ENCODE measurements at places on chromosomes 2 and 18.

DNA sequence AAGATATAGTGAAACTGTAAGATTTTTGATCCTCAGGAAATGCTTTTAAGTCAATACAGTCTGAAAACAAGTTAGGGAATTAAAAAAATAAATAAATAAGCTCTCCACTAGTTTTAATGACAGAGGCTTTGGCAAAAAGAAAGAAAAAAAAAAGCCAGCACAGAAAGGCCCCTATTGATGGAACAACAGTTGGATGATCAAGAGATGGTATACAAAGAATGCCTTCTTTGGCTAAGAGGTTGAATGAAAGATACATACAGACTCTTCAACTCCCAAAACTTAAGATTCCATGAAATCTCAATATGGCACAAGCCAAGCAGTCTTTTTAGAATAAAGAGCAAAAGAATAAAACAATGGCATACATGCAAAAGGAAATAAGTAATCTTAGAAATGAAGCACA lies 64.0 kb upstream of the GALNT5 start:
- no peak for DNase-seq

GRCh38 chr2:233358335-233358734 lies 4.0 kb downstream of the DGKD start:
- no peak for DNase-seq

DNA sequence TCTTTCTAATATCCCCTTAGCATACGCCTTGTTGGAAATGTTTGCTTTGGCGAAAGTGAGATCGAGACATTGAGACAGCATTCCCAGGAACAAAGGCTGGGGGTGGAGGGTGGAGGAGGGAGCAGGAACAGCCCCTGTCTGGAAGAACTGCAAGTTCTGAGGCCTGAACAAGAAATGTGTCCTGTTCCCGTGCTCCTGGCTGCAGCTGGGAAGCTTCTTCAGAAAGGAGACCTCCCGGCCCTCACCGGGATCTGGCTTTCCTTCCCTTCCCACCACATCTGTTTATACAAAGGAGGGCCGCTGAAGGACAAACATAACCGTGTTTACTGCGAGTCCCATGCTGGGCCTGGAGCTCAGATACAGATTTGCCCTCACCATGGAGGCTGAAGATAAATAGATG lies 35.9 kb downstream of the AFF3 start:
- peak; percentile 7 for DNase-seq

- DNase-seq = no peak
Observed at GRCh38 chr2:169018390-169018789, 12.7 kb downstream of the ABCB11 start.

DNA sequence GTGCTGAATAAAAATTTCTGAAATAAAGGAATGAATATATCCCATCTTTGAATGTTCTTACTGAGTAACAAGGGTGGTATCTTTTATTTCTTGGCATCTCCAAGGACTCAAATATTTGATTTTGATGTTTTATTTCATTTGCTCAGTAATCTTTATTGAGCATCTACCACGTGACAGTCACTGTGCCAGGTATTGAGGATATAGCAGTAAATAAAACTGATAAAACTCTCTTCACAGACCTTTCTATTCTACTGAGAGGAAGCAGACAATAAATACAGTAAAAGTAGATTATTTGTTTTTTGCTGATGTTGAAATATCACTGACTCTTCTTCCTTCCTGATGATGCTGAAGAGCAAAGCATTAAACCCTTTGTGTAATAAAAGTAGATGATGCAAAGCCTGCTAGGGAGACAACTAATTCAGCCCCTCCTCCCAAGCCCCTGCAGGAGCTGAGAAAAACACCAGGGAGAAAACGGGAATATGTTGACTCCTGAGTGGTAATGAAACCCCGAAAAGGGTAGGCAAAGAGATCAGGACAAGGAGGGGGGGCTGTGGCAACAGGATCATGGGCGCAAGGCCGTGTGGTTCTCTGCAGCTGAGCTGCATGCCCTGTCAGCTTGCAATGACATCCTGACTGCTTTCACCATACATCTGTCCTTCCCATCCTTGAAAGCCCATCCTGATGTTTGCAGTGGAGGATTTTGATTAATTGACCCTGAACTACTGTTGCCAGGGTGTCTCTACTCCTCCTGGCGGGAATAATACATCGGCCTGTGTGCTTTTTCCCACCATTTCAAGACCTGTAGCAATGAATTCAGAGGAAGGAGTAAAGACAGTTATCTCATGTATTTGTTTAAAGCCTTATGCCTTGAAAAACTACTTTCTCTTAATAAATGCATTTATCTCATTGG lies 117.4 kb downstream of the EML6 start:
- DNase-seq = no peak

DNA sequence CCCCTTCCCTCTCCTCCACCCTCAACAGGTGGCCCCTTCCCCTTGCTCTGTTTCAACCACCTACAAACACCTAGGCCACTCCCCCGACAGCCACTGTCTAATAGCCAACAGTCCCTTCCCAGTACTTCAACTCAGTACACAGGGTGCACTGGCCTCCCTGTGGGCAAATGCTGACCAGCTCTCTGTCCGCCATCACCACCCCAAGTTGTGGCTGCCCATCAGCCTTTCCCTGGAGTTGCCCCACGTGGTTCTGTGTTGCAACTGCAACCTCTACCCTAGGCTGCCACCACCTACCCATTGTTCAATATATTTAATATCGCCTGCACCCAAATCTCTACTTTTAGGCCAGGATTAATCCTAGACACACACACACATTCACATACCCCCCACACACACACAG lies 173.5 kb downstream of the MREG start:
- DNase-seq = no peak

GRCh38 chr2:132424526-132425121 lies 8.0 kb downstream of the GPR39 start:
- DNase-seq = no peak

DNA sequence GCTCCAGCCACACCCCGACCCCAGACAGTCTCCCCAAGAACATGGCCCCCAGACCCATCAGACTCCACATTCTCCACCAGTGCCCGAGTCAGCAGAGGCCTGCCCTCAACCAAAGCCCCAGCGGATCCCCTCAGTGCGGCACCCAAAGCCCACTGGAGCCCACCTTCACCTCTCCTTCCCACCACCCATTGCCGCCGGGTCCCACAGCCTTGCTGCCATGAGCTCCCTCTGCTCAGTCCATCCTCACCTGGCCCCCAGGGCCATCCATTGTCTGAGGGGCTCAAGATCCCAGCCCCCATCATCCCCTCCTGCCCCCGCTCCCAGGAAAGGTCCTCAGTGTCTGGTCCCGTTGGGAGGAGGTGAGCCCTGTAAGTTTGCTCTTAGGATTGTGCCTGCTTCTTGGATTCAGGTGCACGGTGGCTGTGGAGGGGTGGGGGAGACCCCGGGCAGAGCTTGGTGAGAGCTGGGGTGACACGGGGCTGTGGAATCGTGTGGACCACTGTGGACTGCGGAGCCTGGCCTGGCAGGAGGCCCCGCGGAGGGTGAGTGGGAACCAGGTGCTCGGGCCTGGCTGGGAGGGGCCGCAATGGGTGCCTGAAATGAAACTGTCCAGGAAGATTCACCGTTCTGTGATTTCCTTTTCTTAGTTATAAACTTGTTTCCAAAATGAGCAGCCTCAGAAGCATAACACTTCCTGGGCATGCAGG lies 32.7 kb upstream of the GPC1 start:
- DNase-seq = no peak

- DNase-seq = no peak
Observed at GRCh38 chr2:236171680-236172254, 3.6 kb upstream of the GBX2 start.

GRCh38 chr2:12807907-12808810 lies 91.4 kb downstream of the TRIB2 start:
- no peak for DNase-seq

DNA sequence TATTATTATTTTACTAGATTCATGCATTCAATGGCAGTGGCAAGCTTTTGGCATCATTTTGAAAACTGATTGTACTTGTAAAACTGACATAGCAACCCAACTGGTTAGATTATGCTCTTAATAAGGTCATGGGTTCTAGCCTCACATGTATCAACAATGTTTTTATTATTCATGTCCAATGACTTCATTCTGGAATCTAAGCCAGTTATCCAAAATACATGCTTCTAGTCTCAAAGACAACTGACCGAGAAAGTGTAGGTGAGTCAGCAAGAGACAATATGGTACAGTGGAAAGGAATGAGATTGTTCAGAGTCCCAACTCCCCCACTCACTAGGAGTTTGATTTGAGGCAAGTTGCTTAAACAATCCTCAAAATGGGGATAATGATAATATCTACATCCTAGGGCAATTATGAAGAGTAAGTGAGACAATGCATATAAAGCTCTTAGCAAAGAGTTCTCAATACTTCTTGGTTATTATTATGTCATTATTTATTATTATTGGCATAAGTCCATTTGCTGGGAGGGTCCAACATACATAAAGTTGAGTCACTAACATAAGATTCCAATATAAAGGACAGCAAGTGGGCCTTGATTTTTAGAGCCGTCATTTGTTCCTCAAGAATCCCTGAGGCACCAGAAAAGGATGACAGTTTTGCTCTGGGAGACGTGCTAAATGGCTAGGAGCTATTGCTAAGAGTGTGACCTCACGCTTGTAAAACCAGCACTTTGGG lies 99.4 kb downstream of the NEB start:
- DNase-seq = no peak

GRCh38 chr2:70368545-70368944 lies 66.7 kb upstream of the FAM136A start:
- no peak for DNase-seq

- no peak for DNase-seq
Observed at GRCh38 chr18:79794846-79795245, 2.9 kb upstream of the KCNG2 start.

GRCh38 chr2:164542581-164543021 lies 78.7 kb downstream of the GRB14 start:
- peak; percentile 92 for DNase-seq

DNA sequence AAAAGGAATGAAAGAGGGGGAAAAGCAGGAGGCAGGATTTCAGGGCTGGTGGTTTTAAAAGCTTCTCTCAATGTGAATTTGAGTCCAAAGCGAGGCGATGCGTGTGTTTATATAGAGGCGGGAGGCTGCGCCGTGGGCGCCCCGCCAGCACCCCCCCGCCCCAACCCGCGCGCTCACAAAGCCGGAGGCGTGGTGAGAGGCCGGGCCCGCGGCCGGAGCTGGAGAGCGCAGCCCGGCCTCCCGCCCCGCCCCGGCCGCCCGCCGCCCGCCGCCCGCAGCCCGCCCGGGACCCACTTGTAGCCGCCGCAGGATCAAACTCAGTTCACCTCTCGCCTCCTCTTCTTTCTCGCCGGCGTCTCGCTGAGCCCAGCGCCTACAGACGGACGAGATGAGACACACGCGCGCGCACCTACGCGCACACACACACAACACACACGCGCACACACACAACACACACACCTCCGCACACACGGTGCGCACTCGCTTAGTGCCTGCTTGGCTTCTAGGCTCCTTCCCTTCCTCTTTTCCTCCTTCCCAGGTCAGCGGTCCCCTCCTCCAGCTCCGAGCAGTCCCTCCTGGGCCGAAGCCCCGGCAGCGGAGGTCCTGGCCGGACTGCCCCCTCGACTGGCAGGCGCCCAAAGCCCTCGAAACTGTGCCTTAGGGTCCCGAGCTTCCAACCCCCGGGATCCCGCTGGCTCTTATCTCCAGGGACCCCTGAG lies 1.3 kb upstream of the CYP26B1 start:
- DNase-seq = no peak

- no peak for DNase-seq
Observed at GRCh38 chr2:220437938-220438337, 810.5 kb downstream of the SLC4A3 start.

All from fibroblast of skin of right quadriceps (primary cell).